ENCODE measurements at places on chromosomes 16 and 17. TPM values are rescaled to one million over a fixed set of nuclear protein-coding genes. Genes with fewer than 3 reads are reported as not detected.

DNA sequence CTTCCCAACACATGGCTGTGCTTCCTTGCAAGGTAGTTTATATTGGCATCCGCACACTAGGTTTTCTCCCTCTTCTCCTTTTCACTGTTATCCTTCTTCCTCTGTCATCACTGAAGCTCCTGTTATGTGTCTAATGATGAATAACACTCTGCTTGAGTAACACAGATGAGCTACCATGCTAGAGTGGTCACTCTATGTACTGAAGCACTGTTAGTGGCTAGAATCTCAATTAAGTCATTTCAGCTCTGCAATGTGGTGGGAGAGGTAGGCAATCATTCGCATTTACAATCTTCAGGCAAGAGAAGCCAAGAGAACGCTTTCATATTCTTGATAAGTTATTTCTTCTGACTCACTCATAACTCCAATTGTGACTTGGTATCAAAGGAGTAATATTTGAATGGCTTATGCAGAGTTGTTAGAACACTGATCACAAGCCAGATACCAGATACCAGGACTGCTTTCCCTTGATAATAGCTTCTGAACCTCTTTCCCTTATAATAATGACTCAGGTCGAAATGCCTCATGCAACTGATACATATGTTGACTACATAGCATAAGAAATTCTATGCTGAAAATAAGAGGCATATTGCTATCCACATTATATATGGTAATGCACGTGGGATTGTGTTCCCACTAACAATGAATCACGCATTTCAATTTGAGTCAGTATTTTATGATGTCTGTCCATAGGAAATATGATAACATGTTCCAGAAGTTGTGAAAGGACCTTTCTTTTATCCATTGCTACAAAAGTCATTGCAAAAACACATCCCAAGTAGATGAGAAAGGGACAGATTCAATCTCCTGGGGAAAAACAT lies 158.0 kb upstream of the HS3ST3A1 start:
- DNase-seq, result no peak

- no peak for DNase-seq
These were observed 11.5 kb downstream of the DLG4 start for GRCh38 chr17:7208027-7208571.

DNA sequence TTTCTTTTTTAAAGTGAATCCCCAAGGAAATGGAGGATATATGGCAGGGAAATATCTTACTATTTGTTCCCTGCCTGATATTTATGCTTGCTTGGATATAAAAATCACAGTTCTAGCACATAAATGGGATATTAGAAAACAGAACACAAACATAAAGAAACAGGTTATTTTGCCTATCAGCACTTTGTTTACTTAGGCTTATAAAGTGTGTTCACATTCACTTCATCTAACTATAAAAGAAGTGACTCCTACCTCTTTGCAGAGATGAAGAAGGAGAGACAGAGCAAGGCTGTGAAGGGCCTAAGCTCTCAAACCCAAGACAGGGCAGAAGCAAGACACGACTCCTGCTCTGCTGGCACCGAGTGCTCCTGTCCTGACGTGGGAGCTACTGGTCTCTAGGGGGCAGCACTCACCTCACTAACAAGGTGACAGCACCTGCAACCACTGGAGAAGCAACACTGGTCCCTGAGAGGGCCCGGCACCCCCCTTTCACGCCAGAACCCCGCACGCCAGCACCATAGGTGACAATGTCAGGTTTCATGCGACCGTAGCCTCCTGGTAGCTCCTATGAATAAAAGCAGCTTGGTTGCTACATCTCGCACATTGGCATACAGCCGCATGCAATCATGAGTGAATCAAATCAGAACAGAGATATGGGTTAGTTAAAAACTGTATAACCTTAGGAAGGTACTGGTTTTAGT lies 32.0 kb downstream of the MBTPS1 start:
- DNase-seq, result peak; percentile 67

- no peak for DNase-seq
These were observed 15.2 kb upstream of the MARCHF10 start for GRCh38 chr17:62823111-62823893.

DNA sequence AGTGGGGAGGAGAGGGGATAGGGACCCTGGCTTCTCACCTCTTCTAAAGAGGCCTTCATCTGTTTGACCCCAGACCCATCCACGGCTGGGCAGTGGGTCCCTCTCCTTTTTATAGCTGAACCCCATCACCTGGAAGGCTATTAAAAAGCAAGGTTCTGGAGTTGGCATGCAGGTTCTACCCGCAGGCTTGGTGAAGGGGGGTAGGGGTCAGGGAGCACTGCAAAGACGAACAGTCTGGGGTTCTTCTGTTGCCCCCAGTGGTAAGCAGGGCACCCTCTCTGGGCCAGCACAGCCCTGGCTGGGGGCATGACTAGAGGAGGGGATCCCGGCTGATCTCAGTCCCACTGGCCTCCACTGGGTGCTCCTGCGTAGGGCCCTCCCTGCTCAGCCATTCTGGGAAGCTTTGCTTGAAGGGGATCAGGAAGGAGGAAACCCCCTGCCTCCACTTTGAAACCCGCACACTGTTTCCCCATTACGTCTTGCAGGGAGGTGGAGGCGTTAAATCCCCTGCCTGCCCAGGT lies 13.6 kb downstream of the CMIP start:
- DNase-seq, result no peak

DNA sequence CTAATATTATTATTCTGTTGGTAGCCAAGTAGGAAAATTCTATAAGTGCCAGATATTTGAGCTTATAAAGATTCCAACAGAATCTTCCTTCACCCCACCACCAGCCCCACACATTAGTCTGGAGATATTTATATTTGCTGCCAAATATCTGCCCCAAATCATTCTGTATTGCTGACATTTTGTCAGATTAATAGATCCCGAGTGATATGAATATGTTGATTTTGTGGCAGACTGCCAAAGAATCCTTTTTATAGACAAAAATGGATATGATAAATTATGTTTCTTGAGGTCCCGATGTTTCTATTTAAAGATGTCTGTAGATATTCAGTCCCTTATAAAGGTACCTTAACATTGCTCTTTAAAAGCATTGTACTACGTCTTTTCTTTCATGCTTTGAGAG lies 162.2 kb upstream of the KCNJ16 start:
- DNase-seq, result no peak

DNA sequence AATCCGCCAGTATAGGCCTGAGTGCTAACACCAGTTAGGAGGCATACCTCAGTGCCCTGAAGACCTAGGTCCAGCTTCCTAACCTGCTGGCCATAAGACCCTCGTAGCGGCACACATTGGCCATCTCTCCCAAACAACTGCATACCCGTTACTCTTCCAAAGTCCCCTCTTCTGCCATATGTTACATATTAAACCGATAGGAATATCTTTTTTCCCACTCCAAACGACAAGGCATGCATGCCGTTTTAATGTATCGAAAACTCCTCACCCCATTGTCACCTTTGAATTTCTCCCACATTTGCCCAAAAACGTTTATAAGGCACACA lies 721 bp upstream of the AXIN2 start:
- DNase-seq, result no peak

DNA sequence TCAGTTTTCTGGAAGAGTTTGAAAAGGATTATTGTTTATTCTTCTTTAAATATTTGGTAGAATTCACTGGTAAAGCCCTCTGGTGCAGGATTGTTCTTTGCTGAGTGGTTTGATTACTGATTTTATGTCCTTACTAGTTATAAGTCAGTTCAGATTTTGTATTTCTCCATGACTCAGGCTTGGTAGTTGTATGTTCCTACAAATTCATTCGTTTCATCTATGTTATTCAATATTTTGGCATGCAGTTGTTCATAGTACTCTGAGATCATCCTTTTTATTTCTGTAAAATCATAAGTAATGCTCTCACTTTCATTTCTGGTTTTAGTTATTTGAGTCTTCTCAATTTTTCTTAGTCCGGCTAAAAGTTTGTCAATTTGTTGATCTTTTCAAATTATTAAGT lies 58.1 kb upstream of the CRYM start:
- DNase-seq, result no peak

DNA sequence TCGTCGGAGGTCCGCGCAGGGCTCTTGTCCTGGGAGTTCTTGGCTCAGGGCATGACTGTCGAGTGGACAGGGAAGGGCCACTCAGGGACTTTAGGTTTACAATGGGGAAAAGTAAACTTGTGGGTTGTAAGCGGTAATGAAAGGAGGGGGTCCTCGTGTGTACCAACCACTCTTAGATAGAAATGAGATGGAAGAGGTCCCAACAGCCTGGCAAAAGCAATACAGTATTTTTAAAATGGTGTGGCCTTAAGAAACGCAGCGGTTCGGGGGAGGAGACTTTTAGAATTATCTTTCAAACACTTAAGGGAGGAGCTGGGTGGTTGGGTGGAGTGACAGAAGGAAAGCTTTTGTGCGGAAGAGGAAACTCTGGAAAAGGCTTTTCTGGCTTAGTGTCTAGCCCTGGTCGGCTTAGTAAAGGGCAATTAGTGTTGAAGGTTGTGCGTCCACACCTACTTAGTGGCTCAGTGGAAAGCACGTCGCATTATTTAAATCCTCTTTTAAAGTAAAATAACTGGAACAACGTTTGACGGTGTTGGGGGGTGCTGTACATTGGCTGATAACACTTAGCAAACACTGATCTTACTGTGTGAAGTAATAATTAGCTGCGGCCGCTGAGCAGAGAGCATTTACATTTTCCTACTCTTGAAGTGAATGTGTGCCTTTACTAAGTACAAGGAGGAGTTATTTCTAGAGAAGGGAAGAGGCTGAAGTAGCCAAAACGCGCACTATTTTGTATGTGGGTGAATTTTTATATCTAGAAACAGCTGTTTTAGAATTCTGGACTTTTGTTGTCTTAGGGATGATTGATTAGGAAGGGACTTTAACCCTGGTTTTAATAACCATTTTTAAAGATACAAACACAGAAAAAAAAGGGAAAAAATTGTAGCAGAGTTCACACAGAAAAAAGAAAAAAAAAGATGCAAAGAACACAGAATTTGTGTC lies 1.0 kb downstream of the WSB1 start:
- DNase-seq, result peak; percentile 58

The MPV17L gene
- polyA plus RNA-seq, result 0.17 TPM

The HS3ST2 gene
- polyA plus RNA-seq, result not detected

The PYY gene
- polyA plus RNA-seq, result not detected

The ZNF205 gene
- polyA plus RNA-seq, result not detected

The SLC5A11 gene
- not detected for polyA plus RNA-seq

The CHST6 gene
- not detected for polyA plus RNA-seq

Measured in CD8-positive, alpha-beta memory T cell (primary cell).